DMS 273 treated with DMSO at 0.1 percent for 48 hours (cell line): ENCODE measurements at places on chromosomes 3 and 15.

- DNase-seq, result no peak
These were observed 335.0 kb upstream of the CTNNB1 start for GRCh38 chr3:40864146-40864782.

DNA sequence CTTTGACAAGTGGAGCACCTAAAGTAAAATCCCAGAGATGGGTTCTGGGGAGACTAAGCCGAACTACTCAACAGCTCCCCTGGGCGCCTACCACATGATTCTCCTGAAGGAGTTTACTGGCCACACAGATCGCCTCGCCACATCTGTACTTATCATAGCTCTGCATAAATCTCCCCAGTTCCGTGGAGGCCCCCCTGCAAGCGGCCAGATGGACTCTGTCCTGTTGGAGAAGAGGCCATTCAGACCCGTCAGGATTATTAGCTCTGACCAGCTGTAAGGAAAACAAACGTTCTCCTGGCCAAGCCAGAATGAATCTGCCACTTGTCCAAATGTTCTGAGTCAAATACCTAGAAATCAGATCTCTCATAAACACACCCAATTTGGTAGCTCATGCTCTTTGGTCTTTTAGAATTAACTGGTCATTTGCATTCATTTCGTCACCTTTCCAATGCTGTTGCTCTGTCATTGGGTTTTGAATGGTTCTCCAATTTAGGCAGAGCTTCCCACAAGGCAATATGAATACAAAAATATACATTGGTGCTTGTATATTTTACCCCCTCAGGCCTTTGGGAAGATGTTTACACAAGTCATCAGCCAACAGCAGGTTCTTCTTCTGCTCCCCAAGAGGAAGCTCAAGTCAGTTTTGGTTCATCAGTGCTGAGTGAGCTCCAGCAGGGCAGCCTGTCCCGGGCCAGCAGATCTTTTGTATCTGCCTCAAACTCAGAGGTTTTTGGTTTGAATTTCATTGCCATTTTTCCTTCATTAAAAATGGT is 124.5 kb downstream of the THSD4 start:
- no peak for DNase-seq

DNA sequence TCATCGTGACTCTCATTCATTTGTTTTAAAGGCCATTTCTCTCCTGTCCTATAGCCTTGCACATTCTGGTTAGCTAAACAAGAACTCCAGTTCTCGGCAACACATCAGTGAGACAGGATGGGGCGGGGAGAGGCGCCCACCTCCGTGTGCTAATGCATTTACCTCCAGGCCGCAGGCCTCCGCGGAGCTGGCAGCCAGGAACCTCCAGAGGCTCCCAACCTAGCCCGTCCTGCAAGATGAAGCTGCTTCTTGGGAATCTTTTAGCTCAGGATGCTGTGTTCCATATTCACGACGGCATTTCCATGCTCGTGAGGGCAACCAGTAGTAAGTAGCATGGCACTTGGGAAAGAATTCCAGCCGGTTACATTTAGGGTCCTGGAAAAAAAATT is 47.9 kb downstream of the RGMA start:
- DNase-seq, result no peak

DNA sequence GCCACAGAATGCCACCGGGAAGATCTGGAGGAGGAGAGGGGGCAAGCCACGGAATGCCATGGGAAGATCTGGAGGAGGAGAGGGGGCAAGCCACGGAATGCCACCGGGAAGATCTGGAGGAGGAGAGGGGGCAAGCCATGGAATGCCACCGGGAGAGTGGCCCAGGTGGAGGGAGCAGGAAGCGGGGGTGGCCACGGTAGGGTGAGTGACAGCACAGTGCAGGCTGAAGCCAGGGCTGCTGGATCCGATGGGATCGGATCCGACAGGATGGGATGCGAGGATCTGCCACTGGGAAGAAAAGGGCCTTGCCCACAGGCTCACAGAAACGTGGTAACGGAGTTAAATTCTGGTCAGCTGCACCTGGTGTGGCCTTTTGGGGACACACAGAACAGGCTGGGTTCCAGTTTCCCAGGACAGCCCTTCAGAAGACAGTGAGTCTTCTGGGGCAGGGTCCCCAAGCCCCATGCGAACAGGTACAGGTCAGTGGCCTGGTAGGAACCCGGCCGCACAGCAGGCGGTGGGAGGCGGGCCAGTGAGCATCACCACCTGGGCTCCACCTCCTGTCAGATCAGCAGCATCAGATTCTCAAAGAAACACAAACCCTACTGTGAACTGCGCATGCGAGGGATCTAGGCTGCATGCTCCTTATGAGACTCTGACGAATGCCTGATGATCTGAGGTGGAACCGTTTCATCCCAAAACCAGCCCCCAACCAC is 58.8 kb downstream of the XXYLT1 start:
- DNase-seq, result no peak

DNA sequence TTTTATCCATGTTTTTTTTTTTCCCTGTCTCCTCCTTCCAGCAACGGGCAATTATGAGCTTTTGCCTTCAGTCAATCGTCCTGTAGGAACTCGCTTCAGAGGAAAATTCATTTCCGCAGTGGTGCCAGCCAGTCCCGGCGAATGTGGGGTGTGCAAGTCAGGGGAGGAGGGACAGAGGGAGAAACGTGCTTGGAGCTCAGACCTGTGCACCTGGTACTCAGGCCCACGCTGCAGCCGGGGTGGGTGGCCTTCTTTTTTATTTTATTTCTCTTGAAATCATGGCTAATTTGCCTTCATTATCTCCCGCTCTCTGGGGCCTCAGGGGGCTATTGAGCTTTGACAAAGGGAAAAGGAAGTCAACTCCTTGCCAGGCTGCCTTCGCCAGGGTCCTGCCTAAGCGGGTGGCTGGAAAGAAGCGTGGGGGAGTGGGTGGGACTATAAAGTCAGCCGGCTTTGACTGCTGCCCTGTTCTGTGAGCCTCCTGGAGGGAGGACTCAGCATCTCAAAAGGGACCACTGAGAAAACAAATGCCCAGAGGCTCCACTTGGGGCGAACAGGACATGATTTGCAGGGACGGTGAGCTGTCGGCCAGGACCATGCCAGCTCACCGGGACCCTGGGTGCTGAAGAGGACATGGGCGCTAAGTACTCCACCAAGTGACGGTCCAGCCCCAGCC is 5.5 kb downstream of the GRIP2 start:
- DNase-seq, result no peak

- no peak for DNase-seq
These were observed 131.3 kb downstream of the PDE8A start for GRCh38 chr15:85112997-85113396.

DNA sequence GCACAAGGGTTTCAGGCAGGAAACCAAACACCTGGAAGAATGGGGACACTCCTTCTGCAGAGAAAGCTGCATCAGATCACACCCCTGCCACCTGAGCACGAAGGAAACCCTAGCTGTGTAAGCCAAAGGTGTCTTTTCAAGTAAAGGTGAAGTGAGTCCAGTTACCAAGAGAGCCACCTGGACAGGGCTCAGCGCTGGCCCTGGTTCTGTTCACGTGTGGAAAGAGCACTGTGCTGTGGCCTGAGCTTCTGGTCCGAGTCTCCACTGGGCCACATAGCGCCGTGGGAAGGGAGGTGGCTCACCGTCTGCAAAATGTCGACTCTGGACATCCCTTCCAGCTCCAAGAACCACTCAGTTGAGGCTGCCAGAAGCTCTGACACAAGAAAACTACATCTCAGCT is 151.1 kb downstream of the ADAMTS17 start:
- no peak for DNase-seq

DNA sequence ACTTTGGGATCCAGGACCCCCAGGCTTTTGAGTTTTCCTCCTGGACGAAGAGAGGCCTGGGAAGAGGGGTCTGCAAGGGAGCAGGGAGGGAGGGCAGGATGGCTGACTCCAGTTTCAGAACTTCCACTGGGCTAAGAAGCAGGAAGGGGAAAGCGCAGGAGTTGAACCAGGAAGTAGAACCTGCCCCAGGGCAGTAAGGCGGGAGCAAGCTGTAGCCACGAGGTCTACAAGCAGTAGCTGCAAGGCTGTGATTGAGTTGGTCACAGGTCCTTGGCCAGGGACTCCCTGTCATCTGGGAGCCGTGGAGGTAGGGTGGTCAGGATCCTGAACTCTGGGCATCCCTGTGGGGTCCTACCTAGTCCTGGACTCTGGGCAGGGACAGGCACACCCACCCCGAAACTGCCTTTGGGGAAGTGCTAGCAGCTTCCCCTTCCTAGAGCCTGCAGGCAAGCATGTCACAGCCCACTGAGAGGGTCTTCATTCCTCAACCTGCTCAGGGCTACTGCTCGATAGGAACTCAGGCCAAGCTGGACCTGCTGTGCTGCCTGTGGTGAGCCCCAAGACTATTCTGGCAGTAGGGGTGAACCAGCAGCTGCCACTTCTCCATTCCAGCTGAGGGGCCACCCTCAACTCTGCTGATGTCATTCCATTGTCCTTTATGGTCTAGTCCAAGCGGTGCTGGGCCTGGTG is 5.8 kb upstream of the GNAI2 start:
- no peak for DNase-seq

GRCh38 chr3:63861306-63861705 is 2.3 kb downstream of the THOC7 start:
- DNase-seq, result no peak

GRCh38 chr3:12632523-12632922 is 31.4 kb downstream of the RAF1 start:
- DNase-seq, result no peak

- DNase-seq, result no peak
These were observed 21.6 kb upstream of the PAK6 start for GRCh38 chr15:40217166-40217824.
